NCI-H1417 (cell line): ENCODE measurements at places on chromosomes 4 and X.

GRCh38 chrX:151697522-151697921, 2.3 kb downstream of the PRRG3 start:
- no peak for DNase-seq

DNA sequence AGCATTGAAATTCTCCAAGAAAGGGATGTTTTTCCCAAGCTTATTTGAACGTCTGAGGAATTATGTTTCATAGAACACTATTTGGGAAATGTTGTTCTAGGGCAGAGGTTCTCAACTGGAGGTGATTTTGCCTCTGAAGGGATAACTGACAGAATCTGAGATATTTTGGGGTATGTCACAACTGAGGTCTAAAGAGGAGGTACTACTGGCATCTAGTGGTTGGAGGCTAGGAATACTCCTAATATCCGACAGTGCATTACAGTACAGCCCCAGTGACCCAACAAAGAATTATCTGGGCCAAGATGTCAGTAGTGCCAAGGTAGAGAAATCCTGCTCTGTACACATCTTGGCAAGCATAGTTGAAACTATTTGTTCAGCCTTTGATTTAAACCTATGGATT, 6.4 kb downstream of the HSPA4L start:
- no peak for DNase-seq

GRCh38 chr4:97359826-97360225, 783.5 kb downstream of the STPG2 start:
- DNase-seq = no peak

- DNase-seq = no peak
Observed at GRCh38 chr4:72525938-72526337, 43.1 kb downstream of the ADAMTS3 start.

GRCh38 chr4:104491481-104492182, 3.1 kb downstream of the CXXC4 start:
- peak; percentile 83 for DNase-seq

DNA sequence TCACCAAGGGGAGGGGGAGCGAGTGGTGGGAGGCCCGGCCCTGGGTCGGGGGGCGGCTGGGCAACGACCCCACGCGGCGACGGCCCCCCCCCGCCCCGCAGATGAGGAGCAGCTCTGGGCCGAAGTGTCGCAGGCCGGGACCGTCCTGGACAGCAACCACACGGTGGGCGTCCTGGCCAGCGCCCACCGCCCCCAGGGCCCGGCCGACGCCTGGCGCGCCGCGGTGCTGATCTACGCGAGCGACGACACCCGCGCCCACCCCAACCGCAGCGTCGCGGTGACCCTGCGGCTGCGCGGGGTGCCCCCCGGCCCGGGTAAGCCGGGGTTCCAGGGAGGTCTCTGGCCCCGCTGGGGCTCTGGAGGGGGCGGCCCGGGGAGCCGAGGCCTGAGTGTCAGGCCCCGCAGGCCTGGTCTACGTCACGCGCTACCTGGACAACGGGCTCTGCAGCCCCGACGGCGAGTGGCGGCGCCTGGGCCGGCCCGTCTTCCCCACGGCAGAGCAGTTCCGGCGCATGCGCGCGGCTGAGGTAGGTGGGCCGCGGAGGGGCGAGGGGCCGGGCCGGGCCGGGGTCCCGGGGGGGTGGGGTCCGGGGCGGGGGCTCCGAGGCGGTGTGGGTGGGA, 8.7 kb upstream of the FGFRL1 start:
- DNase-seq = no peak

GRCh38 chr4:123674762-123675465, 278.3 kb downstream of the SPRY1 start:
- no peak for DNase-seq

- no peak for DNase-seq
Observed at GRCh38 chr4:113040793-113041192, 8.7 kb upstream of the ANK2 start.

DNA sequence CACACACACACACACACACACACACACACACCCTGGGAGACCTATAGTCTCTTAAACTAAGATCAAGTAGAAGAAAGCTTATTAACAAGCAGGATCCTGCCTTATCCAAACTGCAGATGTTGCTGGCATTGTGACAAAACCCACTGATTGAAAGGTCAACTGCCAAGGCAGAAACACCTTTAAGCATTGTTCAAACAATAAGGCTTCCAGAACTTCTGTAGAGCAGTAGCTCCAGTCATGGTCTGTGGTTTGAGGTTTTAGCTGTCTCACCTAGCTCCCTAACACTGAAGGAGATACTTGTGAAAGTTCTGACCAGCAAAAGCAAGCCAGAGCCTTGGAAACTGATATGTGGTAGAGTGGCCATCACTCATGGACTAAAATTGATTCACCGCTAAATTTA, 59.8 kb downstream of the PTCHD1 start:
- DNase-seq = no peak

DNA sequence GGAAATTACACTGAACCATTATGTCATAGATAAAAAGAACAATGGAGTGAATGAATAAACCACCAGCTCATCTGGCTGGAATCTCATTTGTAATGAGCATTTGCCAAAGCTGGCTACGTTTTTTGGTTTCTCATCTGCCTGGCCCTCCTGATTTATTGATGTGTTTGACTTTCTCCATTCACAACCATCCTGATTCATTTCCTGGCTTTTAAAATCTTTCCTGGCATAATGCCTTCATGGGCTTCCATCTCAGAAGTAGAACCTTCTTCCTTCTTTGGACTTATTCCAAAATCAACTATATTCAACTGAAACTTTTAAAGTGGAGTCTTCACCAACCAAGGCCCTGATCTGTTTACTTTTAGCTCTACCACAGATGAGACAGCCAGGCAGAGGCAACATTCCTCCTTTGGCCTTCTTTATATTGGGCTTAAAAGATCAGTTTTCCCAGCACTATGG, 36.0 kb upstream of the ARSJ start:
- no peak for DNase-seq

- DNase-seq = no peak
Observed at GRCh38 chr4:16259889-16260246, 33.6 kb upstream of the TAPT1 start.

DNA sequence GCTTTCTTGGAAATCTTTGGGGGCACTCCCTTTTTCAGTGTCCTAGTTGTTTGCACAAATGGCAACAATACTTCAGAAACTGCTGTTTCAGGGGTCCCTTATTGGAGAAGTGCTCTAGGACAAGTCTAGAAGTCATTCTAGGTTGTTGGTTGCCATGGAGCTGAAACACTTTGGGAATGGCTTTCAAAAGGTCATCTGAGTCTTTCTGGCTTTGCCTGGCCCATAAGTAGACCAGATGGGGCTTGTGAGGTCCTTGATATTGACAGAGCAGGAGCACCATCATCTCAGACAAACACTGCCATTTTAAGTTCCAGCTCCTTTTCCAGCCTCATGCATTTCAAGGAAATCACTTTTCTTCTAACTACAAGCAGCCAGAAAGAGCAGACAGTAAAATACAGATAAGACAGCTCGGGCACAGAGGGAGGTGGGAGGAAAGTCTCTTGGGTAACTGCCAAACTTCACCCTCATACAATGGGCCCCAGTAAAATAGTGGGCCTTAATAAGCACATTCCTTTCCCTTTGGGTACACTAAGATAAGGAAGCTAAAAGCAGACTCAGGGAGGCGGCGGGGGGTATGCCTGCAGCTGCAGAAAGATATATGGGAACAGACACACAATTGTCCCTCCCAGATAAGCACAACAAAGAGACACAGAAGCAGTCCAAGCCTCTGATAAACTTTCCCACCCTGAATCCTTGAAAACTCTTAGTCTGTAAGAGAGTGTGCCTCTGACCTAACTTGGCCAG, 8.5 kb upstream of the NXF3 start:
- no peak for DNase-seq

- DNase-seq = no peak
Observed at GRCh38 chrX:83829874-83830273, 31.1 kb upstream of the CYLC1 start.

DNA sequence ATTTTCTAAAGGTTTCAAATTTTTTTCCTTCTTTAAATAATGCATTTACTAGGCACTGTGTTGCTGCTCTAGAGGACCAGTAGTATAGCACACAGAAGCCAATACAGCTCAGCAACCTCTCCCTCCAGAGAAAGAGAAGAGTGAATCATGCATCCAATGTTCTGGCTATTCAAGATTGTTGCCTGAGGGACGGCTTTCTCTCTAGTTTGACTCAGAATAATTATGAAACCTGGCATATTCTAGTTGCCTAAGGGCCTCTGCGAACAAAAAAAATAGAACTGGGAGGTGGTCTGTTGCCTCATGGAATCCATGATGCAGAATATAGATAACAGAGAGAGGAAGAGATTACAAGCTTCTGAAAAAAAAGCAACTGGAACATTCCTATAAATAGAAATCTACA, 1233.3 kb upstream of the PABPC4L start:
- no peak for DNase-seq

GRCh38 chr4:156606554-156607477, 364.8 kb downstream of the PDGFC start:
- no peak for DNase-seq

DNA sequence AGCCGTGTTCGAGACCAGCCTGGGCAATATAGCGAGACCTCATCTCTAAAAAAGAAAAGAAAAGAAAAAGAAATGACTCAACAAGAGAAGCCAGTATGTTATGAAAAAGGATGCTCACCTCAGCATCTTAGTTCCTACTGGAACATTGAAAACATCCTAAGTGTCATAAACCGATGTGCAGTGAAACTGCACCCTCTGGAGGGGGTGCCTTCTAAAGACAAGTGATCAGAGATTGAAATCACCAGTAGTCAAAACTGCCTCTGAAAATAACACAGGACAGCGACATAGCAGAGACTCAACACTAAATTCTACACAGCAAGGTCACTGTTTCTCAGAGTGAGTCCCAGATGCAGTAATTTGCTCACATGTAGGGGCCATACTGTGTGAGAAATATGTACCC, 28.0 kb upstream of the ATP6AP2 start:
- DNase-seq = peak; percentile 12

- peak; percentile 25 for DNase-seq
Observed at GRCh38 chr4:121726642-121727268, 30.0 kb upstream of the ANXA5 start.

- DNase-seq = no peak
Observed at GRCh38 chr4:154164931-154165839, 326.4 kb downstream of the DCHS2 start.

GRCh38 chr4:25441519-25442117, 64.6 kb downstream of the ANAPC4 start:
- peak; percentile 47 for DNase-seq

- DNase-seq = no peak
Observed at GRCh38 chrX:116318672-116319071, 117.7 kb upstream of the SLC6A14 start.

- DNase-seq = no peak
Observed at GRCh38 chrX:110021258-110022022, 18.5 kb downstream of the TMEM164 start.

GRCh38 chr4:48360285-48361011, 19.1 kb downstream of the SLAIN2 start:
- DNase-seq = no peak

DNA sequence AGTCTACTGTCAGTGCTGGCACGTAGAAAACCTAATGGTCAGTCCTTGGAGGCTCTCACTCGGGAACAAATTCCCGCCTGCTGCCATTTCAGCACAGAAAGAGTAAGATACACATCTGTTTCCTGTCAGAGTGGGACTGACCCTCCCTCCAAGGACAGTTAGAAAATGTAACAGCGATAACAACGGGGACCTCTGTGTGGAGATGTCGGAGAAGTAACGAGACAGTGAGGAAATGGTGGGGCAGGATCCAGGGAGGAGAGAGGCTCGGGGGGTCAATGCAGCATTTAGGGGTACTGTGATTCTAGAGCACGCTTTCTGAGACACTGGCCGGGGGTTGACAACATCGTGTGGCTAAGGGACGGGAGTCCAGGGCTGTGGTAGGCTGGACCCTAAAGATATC, 36.0 kb upstream of the SORCS2 start:
- no peak for DNase-seq

GRCh38 chr4:94348666-94349065, 6.0 kb upstream of the HPGDS start:
- no peak for DNase-seq

DNA sequence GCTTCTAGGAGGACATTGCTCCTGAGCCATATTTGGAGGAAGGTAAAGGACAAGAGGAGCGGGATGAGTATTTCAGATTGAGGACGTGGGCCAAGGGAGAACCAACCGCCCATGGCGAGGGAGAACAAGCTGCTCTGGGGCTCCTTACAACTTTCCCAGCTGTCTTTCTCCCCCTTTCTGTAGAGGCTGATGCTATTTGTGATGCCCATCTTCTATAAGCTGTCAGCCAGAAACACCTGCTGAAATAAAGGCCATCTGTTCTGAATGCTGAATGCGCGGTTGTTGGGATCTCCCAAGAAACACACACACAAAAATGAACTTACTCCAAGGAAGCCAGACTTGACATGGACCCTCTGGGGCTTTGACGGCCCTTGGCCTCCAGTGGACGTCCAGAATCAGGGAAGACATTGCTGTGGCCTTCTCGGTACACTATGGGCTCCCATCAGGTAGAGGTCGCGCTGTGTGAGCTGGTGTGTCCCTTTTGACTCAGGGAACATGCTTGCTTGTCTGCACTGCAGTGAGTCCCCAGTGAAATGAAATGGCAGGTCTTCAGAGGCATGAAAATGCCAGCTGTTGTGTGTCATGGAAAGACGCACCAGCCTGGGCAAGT, 30.9 kb downstream of the RWDD4 start:
- no peak for DNase-seq

- DNase-seq = no peak
Observed at GRCh38 chrX:9724711-9725110, 40.9 kb downstream of the GPR143 start.

DNA sequence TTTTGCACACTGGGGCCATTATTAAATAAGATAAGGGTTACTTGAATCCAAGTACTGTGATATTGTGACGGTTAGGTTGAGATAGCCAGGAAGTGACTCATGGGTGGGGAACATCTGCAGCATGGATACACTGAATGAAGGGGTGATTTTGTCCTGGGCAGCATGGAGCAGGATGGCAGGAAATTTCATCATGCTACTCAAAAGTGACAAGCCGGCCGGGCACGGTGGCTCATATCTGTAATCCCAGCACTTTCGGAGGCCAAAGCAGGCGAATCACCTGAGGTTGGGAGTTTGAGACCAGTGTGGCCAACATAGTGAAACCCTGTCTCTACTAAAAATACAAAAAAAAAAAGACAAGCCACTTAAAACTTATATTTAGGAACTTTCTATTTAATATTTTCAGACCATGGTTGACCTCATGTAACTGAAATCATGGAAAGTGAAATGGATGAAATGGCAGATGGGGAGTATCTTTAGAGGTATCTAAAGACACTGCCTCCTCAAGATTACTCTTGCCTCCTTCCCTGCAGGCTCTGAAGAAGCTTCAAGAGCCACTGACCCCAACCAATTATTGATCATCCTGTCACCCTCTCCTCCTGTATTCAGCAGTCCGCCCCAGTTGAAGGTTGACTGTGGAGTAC, 3.9 kb upstream of the TRIM60 start:
- DNase-seq = no peak

- DNase-seq = no peak
Observed at GRCh38 chr4:161189286-161190134, 974.3 kb downstream of the FSTL5 start.

GRCh38 chr4:24935856-24936255, 23.0 kb upstream of the CCDC149 start:
- DNase-seq = no peak

DNA sequence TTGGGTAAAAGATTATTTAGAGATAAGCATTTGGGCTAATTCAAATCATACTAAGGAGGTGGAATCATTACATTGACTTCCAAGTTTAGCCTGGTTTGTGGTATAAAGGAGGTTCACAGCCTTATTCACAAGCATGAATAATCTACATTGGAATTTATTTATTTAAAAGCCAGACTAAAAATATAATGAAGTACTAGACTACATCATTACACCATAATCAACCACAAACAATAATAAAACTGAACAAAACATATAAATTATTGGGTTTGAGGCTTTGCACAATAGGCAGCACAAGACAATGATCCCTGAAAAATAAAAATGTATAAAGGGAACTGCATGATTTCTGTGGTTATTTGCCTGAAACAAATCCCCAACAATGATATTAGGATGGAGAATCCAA, 314.0 kb downstream of the GBA3 start:
- DNase-seq = no peak
